ENCODE measurements at places on chromosomes 6 and 20. TPM values are rescaled to one million over a fixed set of nuclear protein-coding genes. Genes with fewer than 3 reads are reported as not detected.

DNA sequence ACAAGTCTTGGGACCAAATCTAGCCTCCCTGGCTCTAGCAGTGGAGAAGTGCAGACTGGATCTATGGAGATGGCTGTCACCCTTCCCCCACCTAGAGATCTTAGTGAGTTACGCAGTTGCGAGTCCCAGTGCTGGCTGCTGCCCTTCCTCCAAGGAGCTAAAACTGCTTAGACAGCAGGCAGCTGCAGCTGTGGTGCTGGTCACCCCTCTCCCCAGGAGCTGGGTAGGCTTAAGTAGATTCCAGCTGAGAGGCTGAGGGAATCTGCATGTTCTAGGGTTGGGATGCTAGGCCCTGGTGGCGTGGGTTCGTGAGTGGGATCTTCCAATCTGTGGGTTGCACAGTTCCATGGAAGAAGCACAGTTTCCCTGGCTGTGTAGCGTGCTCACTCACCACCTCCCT, 120.2 kb downstream of the SLC35B3 start:
- DNase-seq, result no peak

- no peak for DNase-seq
Measured at GRCh38 chr20:9482180-9482579, 32.2 kb upstream of the LAMP5 start.

The PHACTR1 gene
- polyA plus RNA-seq, result not detected

DNA sequence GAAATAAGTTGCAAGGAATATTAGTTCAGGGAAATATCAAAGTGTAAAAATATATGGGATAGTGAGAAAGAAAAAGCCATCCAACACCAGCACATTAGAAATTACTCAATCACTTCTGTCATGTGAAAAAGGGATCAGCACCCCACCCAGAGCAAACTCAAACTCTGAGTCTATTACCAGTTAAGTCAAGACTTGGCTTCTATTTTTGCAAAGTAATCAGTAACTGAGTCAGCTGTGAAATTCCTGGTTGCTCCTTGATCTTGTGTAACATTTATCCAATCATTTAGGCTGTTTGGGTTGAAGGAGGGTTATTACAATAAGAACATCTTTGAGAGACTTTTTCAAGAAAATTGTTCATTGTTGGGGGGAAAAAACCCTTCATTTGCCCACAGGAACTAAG, 51.2 kb downstream of the SLC22A23 start:
- no peak for DNase-seq

The BPIFB4 gene
- polyA plus RNA-seq, result not detected

Data from AG04450 (cell line).